ENCODE measurements at places on chromosomes 11 and 22.

DNA sequence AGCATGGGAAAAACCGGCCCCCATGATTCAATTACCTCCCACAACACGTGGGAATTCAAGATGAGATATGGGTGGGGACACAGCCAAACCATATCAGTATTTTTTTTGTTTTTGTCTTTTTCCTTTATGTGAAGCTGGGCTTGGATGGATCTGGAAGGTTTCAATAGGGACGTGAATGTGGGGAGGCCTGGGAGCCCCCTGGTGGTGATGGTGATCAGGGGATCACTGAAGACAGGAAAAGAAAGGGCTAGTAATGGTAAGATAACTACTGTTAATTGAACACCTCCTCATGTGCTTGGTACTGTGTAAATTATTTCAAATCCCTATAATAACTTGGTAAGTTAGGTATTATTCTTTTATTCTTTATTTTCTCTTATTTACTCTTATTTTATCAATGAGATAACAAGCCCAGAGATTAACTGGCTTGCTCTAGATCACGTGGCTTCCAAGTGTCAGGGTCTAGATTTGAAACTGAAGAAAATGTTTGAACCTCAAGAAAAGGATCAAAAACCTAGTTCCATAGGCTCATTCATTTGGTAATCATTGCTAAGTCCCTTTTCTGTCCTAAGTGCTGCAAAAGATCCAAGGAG, 364.2 kb downstream of the TENM4 start:
- no peak for DNase-seq

GRCh38 chr11:70397336-70397982, 870 bp upstream of the CTTN start:
- DNase-seq: peak; percentile 26

GRCh38 chr11:34339149-34340064, 18.4 kb downstream of the ABTB2 start:
- DNase-seq: no peak

DNA sequence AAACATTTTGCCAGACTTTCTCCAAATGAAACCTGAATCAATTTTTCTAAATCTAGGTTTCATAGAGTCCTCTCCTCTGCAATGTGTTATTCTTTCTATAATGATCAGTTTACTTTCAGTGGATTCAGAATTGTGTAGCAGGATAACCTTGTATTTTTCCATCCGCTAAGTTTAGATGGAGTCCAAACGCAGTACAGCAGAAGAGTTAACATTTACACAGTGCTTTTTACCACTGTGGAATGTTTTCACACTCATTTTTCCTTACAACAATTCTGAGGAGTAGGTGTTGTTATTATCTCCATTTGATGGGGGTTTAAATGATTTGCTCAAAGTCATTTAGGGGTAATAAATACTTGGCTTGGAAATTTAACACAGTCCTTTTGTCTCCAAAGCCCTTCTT, 9.6 kb downstream of the RAG1 start:
- no peak for DNase-seq

- no peak for DNase-seq
These were observed 1.9 kb upstream of the GRAMD1B start for GRCh38 chr11:123428116-123428715.

All from NCI-H1092 (cell line).